RWPE1 (cell line): ENCODE measurements at places on chromosomes 4 and X.

DNA sequence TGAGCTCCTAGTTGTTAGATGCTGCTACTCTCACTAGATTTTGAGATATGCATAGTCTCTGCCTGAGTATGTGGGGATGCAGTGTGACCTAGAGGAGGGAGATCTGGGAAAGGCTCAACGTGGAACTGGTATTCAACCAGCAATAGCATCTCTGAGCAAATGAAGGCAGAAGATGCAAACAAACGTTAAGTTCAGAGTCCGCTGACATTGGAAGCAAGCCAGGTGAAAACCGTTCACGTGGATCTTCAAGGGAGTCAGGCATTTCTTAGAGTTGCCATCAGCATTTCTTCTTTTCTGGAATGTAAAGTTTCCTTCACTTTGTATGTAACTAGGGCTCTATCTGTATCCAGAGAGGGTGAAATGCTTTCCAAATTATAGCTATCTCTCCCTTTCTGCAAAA is 59.9 kb downstream of the C4orf51 start:
- DNase-seq, result no peak

DNA sequence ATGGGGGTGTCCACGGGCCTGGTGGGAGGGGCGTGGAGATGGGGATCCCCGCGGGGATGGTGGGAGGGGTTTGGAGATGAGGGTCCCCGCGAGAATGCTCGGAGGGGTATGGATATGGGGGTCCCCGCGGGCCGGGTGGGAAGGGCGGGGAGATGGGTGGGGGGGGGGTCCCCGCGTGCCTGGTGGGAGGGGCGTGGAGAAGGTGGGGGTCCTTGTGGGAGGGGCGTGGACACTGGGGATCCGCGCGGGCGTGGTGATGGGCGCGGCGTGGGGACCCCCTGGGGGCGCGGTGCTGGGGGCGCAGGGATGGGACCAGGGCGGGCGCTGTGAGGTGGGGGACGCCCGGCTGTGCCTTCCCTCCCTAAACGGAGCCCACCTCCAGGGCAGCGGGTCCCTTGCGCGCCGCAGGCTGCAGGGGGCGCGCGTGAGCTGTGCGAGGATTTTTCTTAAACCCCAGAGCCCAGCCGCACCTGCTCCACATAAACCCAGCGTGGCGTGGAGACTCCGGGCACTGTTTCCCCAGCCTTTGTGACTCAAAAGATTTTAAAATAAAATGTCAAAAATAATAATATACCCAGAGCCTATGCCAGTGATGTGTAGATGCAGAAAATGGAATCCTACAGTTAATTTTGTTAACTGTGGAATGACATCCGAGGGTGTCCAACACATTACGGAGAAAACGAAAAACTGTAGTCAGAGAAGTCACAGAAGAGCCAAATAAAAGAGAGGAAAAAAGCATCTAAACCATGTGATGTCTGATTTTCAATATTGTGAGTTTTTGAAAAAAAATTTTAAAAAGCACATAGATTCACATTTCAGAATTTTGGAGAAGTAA is 1.5 kb upstream of the ASMTL start:
- DNase-seq, result peak; percentile 51

GRCh38 chr4:28462766-28463700 is 1602.4 kb downstream of the STIM2 start:
- no peak for DNase-seq

GRCh38 chrX:47723689-47724088 is 64.7 kb upstream of the UXT start:
- no peak for DNase-seq

- no peak for DNase-seq
Observed at GRCh38 chrX:132584936-132585335, 96.1 kb upstream of the MBNL3 start.

- DNase-seq, result no peak
Observed at GRCh38 chr4:85107553-85107952, 141.1 kb upstream of the WDFY3 start.

DNA sequence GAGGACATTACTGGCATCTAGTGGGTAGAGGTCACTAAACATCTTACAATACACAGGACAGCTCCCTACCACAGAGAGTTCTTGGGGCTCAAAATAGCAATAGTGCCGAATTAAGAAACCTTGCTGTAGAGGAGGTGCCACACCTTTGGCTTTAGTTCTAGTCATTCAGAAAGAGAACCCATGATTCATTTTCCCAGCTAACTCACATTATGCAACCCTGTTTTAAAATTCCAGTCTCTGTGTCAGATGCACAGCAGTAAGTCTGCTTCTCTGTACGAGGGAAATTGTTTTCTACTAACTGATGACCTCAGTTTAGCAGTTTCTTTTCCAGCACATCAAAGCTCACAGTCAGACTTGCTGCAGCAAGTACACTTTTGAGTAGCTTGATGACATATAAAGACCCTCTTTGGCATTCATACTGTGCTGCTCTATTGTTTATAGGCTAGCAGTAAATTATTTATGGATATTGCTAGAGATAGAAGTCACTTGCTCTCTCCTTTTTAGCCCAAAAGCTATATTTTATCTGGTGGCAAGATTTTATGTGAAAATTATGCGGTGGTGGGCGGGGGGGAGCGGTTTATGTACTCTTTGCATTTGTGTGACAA is 487.8 kb upstream of the MAGEB18 start:
- DNase-seq, result peak; percentile 0

DNA sequence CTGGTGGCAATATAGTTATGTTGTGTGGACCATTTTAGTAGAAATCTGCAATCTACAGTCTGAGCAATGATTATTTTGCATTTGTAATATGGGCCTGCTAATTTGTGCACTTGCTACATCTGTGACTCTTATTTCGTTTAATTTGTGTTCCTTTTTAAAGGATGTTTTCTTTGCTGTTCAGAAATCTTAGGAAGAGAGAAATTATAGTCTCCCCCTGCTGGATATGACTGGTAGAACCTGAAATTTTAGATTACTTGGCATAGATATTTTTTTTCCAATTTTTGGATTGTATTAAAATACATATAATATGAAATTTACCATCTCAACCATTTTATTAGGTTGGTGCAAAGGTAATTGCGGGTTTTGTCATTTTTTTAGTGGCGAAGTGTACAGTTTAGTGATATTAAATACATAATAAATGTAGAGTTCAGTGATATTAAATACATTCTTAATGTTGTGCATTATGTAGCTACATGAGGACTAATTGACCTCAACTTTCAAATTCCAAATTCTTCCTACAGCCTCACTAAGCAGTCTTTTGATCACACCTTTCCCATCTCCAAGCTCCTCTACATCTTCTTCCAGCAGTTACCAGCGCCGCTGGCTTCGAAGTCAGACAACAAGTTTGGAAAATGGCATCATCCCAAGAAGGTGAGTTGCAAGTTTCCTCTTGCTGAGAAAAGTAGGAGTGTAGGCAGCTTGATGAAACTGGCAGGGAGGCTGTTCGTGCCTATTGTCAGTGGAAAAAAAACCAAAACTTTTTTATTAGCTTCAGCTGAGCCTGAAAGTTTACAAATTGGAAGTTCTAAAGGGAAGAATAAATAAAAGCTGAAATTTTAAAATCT is 82.2 kb downstream of the FNIP2 start:
- peak; percentile 29 for DNase-seq

- DNase-seq, result no peak
Observed at GRCh38 chr4:6085028-6085690, 66.9 kb upstream of the C4orf50 start.

GRCh38 chrX:122245175-122245574 is 938.9 kb upstream of the GRIA3 start:
- no peak for DNase-seq

DNA sequence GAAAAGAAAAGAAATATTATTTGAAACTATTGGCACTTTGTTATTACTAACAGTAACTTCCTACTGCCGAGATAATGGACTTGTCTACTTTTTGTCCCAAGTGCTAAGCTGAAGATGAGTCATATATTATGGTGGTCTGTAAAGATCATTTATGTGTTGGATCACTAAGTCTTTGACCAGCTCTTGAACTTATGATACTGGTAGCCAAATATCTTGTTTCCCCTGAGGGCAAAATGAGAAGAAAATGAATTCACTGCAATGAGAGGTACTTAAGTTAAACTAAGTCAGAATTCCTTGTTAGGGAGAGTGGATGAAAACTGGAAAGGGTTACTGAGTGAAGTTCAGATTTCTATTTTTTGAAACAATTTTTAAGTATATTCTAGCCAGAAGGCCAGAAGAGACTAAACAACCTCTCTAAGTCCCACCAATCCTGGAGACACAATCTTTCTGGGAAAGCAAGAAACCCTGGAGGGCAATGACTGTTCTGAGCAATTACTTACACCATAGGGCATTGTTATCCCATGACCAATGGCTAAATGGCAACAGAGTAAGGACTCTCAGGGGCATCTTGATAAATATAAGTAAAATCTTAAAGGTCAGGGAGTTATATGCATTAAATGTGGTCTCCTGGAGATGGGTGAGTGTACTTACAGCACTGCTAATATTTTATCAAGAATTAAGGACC is 287.7 kb downstream of the STIM2 start:
- no peak for DNase-seq

DNA sequence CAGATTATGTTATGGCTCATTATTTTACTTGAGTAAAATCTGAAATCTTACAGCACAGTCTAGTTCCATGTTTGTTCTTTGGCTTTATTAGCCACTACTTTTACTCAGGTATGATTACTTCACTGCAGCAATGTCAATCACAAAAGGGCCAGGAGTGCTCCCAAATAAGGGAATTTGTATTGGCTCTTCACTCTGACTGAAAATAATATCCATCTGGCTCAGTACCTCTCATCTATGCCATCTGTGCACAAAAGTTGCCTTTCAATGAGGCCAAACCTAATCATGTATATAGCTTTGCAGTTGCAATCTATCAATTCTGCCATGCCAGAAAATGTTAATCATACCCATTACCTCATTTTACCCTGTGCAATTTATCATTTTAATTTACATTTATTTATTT is 161.1 kb downstream of the TECRL start:
- no peak for DNase-seq

DNA sequence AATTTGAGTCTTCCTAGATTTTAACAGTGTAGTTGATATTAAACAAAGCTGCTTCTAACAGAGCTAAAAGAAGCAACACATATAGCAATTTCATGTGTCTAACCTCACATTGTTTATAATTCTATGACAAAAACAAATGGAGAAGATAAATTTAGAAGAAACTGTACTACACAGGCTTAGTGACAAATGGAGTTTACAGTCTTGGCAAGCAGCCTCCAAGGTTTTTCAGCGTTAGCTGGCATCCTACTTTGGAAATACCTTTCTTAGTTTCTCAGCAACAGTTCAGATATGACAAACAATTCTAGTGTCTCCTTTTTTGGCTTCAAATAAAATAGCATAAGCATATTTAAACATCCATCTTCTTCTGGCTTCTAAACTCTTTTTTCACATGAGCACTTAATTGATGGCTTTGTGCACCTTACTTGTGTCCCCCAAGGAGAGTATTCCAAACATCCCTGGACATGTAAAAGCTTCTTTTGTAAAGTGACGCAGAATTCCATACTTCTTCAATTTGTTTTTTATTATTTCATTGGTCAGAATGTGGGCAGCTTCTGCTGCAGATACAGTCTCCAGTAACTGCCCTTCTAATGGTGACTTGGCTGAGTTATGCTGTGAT is 249.8 kb downstream of the ANTXR2 start:
- DNase-seq, result no peak

GRCh38 chr4:10917566-10917965 is 233.0 kb upstream of the CLNK start:
- no peak for DNase-seq

- DNase-seq, result no peak
Observed at GRCh38 chr4:83083925-83084475, 30.5 kb downstream of the PLAC8 start.

DNA sequence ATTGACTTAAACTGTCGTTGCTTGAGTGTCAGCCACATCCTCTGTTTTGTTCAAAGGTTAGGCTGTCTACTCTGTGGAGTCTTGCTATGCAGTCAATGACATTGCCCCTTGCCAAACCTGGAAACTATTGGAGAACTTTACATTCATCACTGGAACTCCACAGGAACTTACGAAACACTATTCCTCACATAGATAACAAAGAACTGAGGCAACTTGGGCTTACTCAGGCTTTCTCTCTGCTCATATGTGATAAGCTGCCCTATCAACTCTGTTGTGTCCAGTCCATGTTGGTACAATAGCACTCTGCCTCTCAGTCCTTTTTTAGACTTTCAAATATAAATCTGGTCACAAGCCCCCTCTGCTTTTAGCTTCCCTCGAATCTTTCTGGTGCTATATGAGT is 9.4 kb downstream of the NPY5R start:
- no peak for DNase-seq

DNA sequence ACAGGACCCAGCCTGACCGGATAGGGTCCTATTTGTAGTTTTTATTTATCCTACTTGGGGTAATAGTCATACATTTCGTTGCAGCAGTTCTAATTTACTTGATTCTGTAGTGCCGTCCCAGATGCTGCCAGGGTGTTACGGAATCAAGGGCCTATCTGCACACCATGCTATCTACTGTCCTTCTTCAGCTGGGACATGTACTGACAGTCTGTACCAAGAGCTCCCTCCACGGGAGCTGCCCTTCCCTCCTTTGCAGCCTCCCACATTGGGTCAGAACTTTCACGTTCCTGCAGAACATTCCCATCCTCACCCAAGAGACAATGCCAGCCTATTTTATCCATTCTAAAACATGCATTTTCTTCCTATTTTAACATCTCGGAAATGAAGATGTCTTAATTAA is 6.7 kb downstream of the SUV39H1 start:
- DNase-seq, result no peak

GRCh38 chr4:151865312-151865711 is 104.5 kb upstream of the GATB start:
- DNase-seq, result no peak

DNA sequence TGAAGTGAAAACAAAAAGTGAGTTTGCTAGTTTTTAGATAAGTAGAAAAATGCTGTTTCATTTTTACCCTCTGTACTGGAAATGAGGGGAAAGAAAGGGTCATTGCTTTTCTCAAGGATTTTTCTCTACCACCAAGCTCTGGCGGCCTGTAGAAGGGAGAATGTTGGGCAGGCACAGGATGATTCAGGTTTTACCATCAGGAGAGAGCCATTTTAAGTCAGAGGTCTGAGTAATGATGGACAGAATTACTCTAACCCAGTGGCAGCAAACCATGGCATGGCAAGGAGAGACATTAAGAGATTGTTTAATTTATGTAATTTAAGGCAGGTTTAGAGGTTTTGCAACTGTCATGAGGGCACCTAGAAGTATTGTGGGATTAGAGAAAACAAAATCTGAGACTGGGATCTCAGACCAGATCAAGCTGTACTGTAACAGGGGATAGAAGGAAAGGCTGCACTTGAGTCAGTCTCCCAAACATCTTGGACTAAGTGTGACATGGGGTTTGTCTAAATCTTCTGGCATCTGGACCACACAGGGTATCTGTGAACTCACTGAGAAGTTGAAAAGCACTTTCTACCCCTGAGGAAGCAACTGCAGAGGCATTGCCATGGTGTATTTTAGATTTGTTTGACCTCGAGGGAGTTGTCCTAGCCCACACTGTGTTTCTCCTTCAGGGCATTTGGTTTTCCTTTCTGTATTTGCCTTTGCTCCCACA is 81.6 kb downstream of the BANK1 start:
- no peak for DNase-seq

- no peak for DNase-seq
Observed at GRCh38 chrX:153681175-153681574, 6.6 kb upstream of the SLC6A8 start.

GRCh38 chr4:4687100-4687499 is 145.3 kb upstream of the STX18 start:
- no peak for DNase-seq

- DNase-seq, result no peak
Observed at GRCh38 chr4:88753658-88754571, 56.3 kb upstream of the NAP1L5 start.

- DNase-seq, result no peak
Observed at GRCh38 chrX:148271263-148271662, 229.2 kb upstream of the AFF2 start.
